ENCODE measurements at places on chromosomes 12 and 14.

DNA sequence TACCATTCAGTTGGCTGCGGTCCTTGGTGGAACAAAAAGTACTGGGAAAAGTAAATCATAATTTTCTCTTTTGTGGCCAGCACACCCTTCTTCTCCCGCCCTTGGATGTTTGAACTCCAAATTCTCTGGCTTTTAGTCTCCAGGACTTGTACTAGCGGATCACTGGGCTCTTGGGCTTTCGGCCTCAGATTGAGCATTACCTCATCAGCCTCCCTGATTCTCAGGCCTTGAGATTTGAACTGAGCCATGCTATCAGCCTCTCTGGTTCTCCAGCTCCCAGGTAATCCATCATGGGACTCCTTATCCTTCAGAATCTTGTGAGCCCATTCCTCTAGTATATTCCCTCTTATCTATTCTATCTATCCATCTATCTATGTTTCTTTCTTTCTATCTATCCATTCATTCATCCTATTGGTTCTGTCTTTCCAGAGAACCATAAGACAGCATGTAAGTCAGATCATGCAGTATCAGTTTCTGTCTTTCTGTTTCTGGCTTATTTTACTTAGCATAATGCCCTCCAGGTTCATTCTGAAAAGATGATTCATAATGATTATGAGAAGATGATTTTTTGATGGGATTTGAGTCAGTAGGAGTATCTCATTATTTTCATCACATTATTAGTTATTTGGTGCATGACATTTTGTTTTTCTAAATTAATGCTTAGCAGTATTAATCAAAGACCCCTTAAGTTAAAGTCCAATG is 814.9 kb downstream of the LRFN5 start:
- no peak for DNase-seq

DNA sequence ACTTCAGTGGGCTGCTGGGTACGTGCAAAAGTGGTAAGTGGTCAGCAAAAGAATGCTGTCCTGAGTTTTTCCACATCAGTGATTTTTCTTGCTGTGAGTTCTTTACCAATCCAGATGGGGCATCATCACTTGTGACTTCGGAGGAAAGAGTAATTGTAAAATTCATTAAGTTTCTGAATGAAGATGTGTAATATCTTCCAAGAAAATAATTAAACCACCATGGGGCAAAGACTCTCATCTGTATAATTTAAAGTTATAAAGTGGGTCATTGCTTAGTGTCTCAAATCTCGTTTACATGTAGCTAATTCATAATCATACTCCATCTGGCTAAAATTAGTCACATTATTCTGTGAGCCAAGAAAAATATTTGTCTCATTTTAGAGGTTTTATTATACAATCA is 10.8 kb upstream of the MED6 start:
- DNase-seq, result no peak

DNA sequence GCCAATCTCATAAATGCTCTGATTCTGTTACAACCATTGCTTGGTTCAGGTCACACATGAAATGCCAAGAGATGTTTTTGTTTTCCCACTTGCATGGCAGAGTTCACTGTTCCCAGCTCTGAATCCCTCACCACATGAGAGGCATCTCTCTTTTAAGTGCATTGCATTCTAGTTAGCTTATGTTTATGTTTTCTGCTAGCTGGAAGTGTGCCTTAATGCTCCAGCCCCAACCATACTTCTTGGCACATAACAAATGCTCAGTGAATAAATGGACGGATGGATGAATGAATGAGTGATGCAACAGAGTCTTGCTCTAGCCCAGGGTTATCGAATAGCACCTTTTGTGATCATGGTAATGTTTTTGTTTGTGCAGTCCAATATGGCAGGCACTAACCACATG is 197.3 kb downstream of the PPM1H start:
- no peak for DNase-seq

GRCh38 chr12:32583534-32583933 is 95.6 kb upstream of the DNM1L start:
- DNase-seq, result no peak

DNA sequence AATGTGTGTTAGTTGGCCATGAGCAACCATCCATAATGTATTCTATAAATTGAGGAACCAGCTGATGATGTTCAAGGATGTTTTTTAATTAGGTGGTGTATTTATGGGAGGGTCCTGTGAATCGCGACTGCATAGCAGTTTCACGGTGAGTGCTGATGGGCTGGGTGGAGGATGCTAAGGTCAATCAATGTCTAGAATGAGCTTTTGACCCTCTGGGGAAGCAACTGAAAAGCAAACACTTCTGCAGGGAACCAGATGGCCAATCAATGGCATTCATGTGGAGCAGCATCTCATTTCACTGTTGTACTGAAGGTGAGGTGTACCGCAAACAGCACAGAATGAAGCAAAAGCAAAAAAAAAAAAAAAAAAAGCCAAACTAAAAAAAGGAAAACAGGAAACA is 676.1 kb upstream of the TMEM132C start:
- DNase-seq, result no peak

DNA sequence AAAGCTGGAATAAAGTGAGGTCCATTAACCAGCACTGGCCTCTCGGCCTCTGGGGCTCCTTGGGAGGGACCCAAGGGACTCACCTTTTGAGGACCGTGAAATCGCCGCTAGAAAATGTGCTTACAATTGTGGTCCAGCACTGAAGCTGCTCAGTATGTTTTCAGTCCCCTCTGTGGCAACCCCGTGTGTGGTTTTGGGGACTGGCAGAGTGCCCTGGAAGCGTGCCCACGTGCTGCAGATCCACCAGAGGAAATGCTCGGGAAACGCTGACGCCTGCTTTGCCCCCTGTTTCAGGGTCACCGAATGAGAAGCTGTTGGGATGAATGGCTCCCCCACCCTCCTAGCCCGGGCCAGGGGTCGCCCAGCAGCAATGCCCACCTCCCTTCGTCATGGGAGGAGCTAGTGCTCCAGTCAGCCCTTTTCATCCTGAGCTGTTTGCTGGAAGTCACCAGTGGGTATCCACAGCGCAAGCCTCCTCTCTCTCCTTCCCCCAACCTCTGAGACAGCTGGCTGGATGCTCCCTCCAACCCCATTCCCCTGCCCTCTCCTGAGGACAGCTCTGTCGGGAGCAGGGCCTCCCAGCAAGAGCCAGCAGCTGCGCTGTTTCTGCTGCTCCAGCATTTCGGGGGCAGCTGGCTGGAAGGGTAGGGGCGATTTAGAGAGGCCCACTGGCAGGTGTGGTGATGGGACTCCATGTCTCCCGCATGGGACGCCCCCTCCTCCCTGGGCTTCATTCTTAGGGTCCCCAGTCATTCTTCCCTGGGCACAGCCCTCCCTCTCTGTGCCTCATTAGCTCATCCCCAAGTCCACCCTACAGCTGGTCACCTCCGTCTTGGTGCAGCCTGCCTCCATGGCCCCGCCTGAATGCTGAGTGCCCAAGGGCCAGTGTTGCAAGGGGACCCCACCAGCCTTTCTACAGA is 33.2 kb upstream of the PPP1R13B start:
- DNase-seq, result no peak

DNA sequence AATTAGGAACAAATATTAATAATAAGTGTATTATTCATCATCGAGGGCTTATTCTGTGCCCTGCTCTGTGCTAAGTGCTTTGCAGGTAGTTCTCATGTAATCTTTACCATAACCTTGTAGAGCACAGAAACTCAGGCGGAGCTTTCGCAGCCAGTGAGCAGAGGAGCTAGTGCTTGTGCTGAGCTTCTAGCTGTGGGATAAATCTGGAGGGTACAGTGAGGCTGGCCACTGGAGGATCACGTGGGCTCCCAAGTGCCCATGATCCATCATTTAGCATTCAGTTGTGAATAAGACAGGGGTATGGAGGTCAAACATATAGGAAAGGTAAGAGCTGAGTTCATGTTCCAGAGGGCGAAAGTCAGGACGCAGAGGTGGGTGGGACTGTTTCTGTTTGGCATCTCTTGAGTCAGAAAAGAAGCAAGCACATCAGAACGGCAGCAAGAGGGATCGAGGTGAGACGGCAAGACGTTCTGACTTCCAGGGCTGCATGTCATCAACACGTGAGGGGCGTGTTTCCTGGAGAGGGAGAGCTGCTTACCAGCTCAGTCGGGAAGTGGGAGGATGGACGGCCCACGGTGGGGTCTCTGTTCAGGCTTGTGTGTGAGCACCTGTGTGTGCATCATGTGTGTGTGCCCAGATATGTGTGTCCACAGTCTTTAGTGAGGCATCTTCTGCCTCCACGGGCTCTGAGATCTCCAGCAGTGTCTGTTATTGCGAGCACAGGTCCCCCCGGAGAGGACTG is 16.8 kb upstream of the KRT80 start:
- no peak for DNase-seq

- DNase-seq, result no peak
These were observed 71.5 kb downstream of the VWF start for GRCh38 chr12:6052940-6053329.

DNA sequence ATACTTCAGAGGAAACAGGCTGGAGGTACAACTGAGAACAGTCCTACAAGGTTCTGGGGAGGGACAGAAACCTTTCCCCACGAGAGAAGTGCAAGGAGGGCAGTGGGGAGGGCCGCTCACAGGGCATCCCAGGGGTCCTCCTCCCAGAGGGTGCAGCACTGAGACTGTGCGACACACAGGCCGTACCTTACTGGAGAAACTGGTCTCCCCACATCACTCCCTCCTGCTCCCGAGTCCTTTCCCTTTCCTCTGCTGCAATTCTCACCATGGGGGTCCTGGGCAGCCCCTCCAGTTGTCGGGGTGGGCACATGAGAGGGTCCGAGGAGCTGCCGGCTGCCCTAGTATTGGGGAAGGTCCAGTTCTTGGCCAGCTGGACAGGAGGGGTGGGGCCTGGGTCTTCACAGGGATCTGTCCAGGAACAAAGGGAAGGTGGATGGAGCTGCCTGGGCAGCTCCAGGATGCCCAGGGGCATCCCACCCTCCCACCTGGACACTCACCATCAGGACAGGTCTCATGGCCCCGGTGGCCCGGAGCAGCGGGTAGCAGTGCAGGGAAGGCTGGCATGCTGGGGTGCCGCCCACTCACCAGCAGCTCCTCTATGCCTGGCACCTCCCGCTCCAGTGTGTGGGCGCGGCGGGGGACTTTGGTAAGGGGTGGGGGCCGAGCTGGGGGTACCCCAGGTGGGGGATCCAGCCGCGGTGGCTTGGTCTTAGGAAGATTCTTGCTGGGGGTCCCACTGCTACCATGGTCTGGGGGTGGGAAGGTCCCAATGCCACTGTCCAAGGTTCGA is 35.8 kb downstream of the NCKAP5L start:
- no peak for DNase-seq

- no peak for DNase-seq
These were observed 615 bp downstream of the CDKN1B start for GRCh38 chr12:12717586-12718380.

DNA sequence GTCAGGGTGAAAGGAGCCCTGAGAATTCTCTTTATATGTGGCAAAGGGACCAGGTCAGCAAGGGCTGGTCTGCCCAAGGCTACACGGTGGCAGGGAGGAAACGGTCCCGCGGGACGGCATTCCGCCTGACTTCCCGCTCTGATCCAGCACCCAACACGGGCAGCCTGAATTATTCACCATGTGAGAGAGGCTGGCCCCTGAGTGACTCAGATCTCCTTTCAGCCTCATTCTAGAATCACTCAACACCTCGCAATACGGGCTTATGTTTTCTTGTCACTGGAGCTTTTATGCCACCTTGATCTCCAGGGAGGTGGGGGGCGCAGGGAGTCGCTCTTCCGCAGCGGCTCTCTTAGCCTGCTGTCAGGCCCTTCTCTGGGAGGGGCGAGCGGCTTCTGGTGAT is 8.5 kb downstream of the LRTM2 start:
- no peak for DNase-seq

DNA sequence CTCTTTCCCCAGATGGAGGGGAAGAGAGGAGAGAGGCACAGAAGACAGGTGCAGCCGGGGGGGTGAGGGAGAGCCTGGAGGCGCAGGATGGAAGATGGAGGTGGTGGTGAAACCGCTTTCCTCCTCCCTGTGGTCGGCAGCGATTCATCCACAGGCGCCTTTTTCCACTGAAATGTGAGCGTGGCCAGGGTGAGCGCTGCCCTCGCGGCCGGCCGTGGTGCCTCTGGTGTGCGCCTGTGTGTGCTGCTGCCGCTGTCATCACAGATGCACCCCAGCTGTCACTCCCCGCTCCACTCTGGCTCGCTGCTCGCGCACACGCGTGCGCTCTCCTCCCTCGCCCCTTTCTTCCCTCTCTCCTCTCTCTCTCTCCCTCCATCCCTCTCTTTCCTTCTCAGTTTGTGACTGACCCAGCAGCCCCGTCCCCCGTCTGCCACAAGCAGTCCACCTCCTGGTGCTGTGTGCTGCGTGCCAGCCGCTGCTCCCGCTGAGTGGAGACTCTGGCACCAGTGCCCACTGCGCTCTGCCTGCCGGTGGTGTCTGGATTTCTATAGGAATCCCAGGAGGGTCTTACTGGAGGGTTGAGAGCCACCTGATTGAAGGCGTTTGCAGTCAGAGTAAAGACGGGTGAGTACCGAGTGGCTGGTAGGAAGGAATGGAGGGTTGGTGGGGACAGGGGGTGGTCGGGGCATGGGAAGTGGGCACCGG is at the start of gene LRTM2:
Gene LRTM2, plus strand, starts transcription at position 375 of the 705 bp plus-strand sequence. CDS start 7,584 bp downstream, outside the sequence.
- no peak for DNase-seq

- DNase-seq, result no peak
These were observed 63.9 kb downstream of the ANKRD9 start for GRCh38 chr14:102445641-102446040.

- DNase-seq, result no peak
These were observed 740.9 kb downstream of the GALC start for GRCh38 chr14:87252103-87252502.

Data from cortex of kidney (tissue), 1 donor.